SJCRH30 (cell line): ENCODE measurements at places on chromosomes 4 and X. TPM values are rescaled to one million over a fixed set of nuclear protein-coding genes. Genes with fewer than 3 reads are reported as not detected.

DNA sequence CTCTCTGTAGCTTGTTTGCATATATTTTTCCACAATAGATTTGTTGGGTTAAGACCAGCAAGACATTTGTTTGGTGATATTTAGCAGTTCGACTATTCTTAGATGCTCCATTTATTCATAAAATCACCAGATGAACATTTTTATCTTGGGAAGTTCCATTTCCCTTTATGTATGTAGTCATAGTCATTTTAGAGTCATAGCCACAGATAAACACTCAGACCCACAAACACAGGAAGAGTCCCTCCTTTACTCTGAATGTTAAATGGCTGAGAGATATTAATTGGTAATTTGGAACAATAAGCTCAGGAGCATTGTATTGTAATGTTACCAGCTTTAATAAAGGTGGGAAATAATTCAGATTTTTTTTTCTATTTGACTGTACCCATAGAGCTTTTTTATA is 1608.7 kb downstream of the STIM2 start:
- no peak overlapping the region for H3K4me3 ChIP-seq
- peaks cover 8% of the 10 kb centered on the region for H3K4me1 ChIP-seq
- H3K27me3 ChIP-seq, result no peaks in the 10 kb centered on the region
- no peaks in the 10 kb centered on the region for H3K36me3 ChIP-seq
- H3K27ac ChIP-seq, result no peak overlapping the region
- DNase-seq, result no peak

The CNGA2 gene
- total RNA-seq, result not detected in 2 replicates

DNA sequence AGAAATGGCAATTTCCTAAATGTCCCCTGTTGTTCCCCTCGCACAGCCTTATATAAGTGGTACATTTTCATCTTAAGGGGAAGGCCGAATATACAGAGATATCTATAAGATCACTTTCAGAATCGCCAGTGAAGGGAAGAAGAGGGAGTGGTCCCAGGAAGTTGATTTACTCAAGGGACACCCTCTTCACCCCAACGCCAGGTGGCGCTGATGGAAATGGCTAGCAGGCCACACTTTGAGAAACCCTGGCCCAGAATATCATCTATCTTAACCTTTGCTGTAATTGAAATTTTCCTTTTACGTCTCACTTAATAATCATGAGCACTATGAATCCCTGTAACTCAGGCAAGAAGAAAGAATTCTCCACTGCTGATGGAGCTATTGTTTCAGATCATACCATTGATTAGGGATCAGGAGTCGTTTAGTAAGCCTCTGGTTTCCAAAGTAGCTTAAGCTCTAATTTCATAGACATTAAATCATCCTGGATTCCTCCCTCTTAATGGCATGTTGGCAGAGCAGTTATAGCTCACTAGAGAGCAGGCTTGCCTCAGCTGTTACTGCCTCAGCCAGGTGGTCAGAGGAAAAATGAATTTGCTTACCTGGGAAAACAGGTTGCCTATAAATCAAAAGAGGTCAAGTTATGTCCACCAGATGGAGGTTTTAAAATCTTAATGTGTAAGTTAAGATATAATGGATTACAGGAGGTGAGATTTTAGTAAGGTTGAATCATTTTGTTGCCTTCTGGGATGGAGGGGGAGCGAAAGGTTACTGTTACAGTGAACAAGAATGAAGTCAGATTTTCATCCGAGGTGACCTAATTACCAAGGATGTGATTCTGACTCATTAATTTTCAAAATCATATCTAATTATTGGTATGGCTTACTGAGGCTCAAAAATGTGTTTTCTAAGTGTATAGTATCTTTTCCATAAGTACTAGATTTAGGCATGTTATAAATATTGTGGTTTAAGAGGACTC is 941.2 kb upstream of the TENM3 start:
- no peaks in the 10 kb centered on the region for H3K27me3 ChIP-seq
- no peaks in the 10 kb centered on the region for H3K36me3 ChIP-seq
- H3K4me1 ChIP-seq, result no peaks in the 10 kb centered on the region

The GASK1B gene
- total RNA-seq, result 5.5 and 6.5 TPM in 2 replicates

- no peaks in the 10 kb centered on the region for H3K36me3 ChIP-seq
- no peak overlapping the region for H3K4me3 ChIP-seq
- peaks cover 3% of the 10 kb centered on the region; the same call in 1 of the 2 replicates for H3K27me3 ChIP-seq
- H3K27ac ChIP-seq, result no peak overlapping the region
- no peaks in the 10 kb centered on the region for H3K4me1 ChIP-seq
- no peak for DNase-seq
Observed at GRCh38 chr4:15314974-15315373, 112.9 kb upstream of the C1QTNF7 start.

- peaks cover 6% of the 10 kb centered on the region; the same call in 1 of the 2 replicates for H3K27me3 ChIP-seq
- peak; percentile 9 for DNase-seq
- no peak overlapping the region for H3K27ac ChIP-seq
- H3K4me3 ChIP-seq, result no peak overlapping the region
- H3K36me3 ChIP-seq, result no peaks in the 10 kb centered on the region
Observed at GRCh38 chr4:16524911-16525554, 298.8 kb upstream of the TAPT1 start.

DNA sequence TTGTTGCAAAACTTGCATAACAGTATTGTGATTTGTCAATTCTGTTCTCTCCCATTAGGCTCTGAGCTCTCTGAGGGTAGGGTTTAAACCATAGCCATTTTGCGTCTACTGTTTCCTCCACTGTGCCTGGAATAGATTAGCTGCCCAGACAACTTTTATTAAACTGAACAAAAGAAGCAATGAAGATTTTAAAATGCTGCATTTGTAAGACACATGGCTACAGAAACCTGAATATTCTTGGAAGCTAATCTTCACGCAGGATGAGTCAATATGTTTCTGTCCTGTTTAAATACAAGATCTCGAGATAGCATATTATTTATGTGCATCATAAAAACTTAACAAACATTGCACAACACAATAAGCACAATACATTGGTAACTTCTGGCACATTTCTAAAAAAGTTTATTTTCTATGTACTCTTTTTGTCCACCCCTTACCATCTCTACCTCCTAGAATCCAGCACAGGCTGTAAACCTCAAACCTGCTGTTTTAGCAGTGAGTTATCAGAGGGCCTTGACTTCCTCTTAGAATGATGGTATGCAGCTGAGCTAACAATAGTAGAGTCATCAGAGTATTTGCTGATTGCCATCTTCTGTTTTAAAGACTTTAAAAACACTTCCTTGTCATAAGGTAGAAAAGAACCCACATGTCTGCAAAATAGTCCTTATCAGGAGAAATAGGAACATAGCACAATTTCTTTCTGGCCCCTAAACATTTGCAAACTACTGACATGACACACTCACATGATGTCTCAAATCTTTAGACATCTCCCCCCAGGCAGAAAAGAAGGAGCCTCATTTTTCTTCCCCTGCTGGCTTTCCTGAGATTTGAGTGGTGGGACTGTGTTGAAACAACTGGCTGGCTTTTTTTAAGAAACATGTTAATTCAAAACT is 10.6 kb upstream of the CCNG2 start:
- DNase-seq, result no peak
- no peaks in the 10 kb centered on the region for H3K36me3 ChIP-seq

DNA sequence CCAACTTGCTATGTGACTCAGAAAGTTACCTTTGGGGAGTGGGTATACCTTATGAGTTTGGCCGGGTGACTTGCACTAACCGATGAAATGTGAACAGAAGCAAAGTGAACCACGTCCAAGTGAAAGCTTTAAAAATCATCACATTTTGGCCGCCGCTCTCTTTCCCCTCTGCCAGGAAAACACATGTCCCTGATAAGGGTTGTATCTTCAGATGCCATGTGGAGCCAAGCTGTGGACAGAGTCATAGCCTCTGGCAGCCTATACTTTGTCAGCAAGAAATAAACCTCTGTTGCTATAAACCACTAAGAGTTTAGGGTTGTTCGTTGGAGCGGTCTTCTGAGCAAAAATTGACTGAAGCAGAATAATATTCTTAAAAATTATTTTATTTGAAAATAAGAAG is 92.3 kb downstream of the PRDM5 start:
- no peak overlapping the region; the same call in 1 of the 2 replicates for H3K27ac ChIP-seq
- no peaks in the 10 kb centered on the region for H3K36me3 ChIP-seq
- H3K27me3 ChIP-seq, result no peaks in the 10 kb centered on the region
- H3K4me1 ChIP-seq, result peaks cover 8% of the 10 kb centered on the region; the same call in 1 of the 2 replicates
- DNase-seq, result peak; percentile 7

The CYLC1 gene
- not detected in 2 replicates for total RNA-seq

DNA sequence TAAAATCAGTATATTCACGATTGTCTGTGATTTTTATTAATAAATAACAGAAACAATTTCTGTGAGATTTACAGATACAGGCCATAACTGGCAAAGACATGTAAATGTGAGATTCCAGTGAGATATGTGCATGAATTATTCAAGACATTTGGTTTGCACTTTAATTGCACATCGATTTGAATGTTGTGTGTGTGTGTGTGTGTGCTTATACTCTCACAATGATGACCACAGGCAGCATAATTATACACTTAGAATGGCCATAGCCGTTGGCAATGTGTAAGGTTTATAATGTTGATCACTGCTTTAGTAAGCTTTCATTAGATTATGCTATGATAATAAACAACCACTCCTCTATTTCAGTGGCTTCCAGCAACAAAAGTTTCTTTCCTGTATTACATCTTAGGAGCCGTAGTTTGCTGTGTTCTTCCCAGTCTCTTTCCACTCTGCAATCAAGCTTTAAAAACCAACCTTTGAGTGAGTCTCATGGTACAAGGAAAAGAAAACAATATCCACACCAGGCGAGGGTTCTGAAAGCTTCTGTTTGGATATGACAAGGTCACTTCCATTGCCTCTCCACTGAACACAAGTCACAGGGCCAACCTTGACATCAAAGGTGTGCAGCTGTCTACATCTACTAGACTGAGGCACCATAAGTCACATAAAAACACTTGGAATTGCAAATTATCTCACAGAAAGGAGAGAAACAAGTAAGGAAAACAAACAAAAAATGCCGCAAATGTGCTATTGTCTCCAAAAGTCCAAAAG is 897.7 kb downstream of the RAB28 start:
- no peak overlapping the region for H3K4me3 ChIP-seq
- no peak overlapping the region for H3K27ac ChIP-seq
- no peak for DNase-seq
- no peaks in the 10 kb centered on the region for H3K4me1 ChIP-seq
- H3K27me3 ChIP-seq, result no peaks in the 10 kb centered on the region
- H3K36me3 ChIP-seq, result no peaks in the 10 kb centered on the region; the same call in 1 of the 2 replicates

The MORF4L2 gene
- total RNA-seq, result 864 and 876 TPM in 2 replicates

The WDR17 gene
- total RNA-seq, result 1.6 TPM in 2 replicates

- H3K4me3 ChIP-seq, result no peak overlapping the region
- no peaks in the 10 kb centered on the region for H3K36me3 ChIP-seq
Observed at GRCh38 chr4:1375051-1375721, 28.2 kb downstream of the UVSSA start.

The MAGEA11 gene
- not detected in 2 replicates for total RNA-seq

The TRIM61 gene
- total RNA-seq, result not detected in 2 replicates

- H3K4me3 ChIP-seq, result no peak overlapping the region
- no peaks in the 10 kb centered on the region for H3K27me3 ChIP-seq
- H3K27ac ChIP-seq, result no peak overlapping the region
- no peak for DNase-seq
Observed at GRCh38 chr4:146072376-146072775, 103.1 kb upstream of the LSM6 start.

The MTTP gene
- 0.20 TPM in 1 of 2 replicates, not detected in the other for total RNA-seq

GRCh38 chrX:49754233-49754857 is 58.6 kb upstream of the PAGE1 start:
- H3K36me3 ChIP-seq, result no peaks in the 10 kb centered on the region
- H3K27me3 ChIP-seq, result no peaks in the 10 kb centered on the region
- H3K4me1 ChIP-seq, result no peaks in the 10 kb centered on the region
- H3K4me3 ChIP-seq, result no peak overlapping the region

The PRR32 gene
- total RNA-seq, result 0.14 TPM in 1 of 2 replicates, not detected in the other

DNA sequence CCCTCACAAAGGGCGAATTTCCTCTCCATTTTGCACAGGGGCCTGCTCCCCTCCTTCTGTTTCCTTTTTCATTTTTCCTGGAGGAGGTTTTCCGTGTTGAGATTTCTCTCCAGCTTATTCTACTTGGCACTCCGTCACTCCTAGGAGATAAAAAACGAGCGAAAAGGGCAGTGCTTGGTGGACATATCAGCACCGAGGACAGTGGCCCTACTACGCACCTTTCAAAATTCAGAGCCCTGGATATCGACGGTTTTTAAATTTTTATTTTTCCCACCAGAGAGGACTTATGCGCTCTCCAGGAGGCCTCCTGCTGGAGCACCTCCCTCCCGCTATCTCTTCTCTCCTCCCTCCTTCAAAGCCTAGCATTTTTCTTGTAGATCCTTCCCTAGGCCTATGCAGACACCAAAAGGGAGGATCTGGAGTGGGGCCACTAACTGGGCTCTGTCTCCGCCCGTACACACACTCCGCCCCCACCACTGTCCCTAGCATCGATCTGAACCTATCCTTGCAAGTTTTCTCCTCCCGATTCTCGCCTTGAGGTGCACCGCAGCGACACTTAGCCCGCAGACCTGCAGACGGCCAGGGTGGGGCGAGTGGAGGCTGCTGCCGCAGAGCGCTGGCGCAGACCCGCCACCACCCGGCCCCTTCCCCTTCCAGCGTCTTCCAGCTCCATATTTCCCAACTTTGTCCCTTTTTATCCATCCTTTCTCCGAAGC is 8.5 kb upstream of the TCEAL9 start:
- H3K27me3 ChIP-seq, result no peaks in the 10 kb centered on the region
- no peak overlapping the region for H3K27ac ChIP-seq
- no peak overlapping the region for H3K4me3 ChIP-seq
- H3K4me1 ChIP-seq, result no peaks in the 10 kb centered on the region
- no peak for DNase-seq

GRCh38 chrX:40298572-40299479 is 201.1 kb upstream of the BCOR start:
- H3K4me3 ChIP-seq, result no peak overlapping the region
- H3K27me3 ChIP-seq, result no peaks in the 10 kb centered on the region
- no peak overlapping the region for H3K27ac ChIP-seq
- DNase-seq, result peak; percentile 20
- H3K4me1 ChIP-seq, result no peaks in the 10 kb centered on the region
